CD4-positive, CD25-positive, alpha-beta regulatory T cell (primary cell): ENCODE measurements at places on chromosomes 2 and 18. TPM values are rescaled to one million over a fixed set of nuclear protein-coding genes. Genes with fewer than 3 reads are reported as not detected.
A peak's percentile ranks its signal among the peaks of the same experiment; 100 is the strongest.

The AQP4 gene
- total RNA-seq: not detected

The CDH20 gene
- 0.25 TPM for total RNA-seq

DNA sequence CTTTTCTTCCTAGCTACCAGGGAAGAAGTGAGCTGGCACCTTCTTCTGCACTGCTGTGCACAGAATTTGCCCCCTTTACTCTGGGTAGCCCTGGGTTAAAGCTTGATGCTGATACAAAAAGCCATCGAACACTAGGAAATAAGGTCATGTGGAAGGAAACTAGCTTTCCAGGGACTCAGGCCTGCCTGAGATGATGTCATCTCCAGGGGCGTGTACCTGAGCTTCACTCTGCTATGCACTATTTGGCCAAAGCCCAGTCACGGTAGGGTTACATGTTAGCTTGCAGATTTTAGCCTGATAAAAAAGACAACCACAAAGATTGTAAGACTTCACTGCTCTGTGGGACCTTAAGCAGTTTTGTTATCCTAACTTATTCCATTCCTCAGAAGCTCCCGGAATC is 20.4 kb downstream of the EDAR start:
- H3K27ac ChIP-seq: no peak overlapping the region
- no peaks in the 10 kb centered on the region for H3K27me3 ChIP-seq
- H3K36me3 ChIP-seq: no peaks in the 10 kb centered on the region
- peaks cover 25% of the 10 kb centered on the region for H3K4me1 ChIP-seq

GRCh38 chr18:49742316-49743116 is 70.8 kb downstream of the ACAA2 start:
- no peak overlapping the region for H3K4me3 ChIP-seq
- H3K4me1 ChIP-seq: no peaks in the 10 kb centered on the region
- H3K27ac ChIP-seq: no peak overlapping the region
- H3K36me3 ChIP-seq: no peaks in the 10 kb centered on the region
- H3K27me3 ChIP-seq: peaks cover 4% of the 10 kb centered on the region

DNA sequence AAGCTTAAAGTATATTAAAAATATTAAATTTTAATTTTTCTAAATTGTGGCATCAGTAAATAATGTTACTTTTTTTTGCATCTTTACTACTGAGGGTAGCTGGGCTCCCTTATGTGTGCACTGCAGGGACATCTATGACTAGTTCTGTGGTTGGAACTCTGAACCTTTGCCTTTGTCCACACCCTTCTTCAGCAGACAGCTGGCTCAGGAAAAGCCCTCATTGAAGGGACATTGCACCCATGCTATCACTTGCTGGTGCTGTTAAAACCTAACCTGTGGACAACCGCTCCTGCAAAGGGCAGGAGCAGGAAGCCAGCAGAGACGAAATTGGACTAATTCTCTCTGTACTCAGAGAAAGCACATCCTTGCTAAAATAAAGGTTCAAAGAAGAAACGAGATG is 30.1 kb downstream of the MOCOS start:
- H3K4me3 ChIP-seq: no peak overlapping the region
- no peaks in the 10 kb centered on the region for H3K27me3 ChIP-seq
- DNase-seq: no peak
- no peaks in the 10 kb centered on the region for H3K36me3 ChIP-seq

The FAP gene
- not detected for total RNA-seq

DNA sequence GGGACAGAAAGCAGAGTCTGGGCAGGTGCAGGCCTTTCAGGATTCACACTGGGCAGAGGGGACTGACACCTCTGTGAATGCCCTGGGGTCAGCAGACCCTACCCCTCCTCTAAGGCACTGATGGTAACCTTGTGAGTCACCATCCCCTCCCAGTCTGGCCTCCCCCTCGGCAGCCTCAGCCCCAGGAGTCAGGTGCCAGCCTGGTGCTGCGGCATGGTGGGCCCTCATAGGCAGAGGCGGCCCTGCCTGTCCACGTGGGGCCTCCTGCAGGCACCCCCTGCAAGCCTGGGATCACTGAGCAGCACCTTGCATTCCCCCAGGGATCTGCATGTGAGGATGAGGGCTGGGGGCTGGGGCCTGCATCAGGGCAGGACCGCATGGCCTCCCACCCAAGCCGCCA is 4.8 kb upstream of the GPR17 start:
- peak overlapping the region; percentile 66 for H3K27ac ChIP-seq
- DNase-seq: no peak
- H3K36me3 ChIP-seq: no peaks in the 10 kb centered on the region
- H3K27me3 ChIP-seq: no peaks in the 10 kb centered on the region

- no peak overlapping the region for H3K27ac ChIP-seq
- no peaks in the 10 kb centered on the region for H3K36me3 ChIP-seq
- no peaks in the 10 kb centered on the region for H3K4me1 ChIP-seq
- DNase-seq: no peak
- H3K4me3 ChIP-seq: no peak overlapping the region
These were observed 16.2 kb downstream of the C2orf76 start for GRCh38 chr2:119350311-119350998.

DNA sequence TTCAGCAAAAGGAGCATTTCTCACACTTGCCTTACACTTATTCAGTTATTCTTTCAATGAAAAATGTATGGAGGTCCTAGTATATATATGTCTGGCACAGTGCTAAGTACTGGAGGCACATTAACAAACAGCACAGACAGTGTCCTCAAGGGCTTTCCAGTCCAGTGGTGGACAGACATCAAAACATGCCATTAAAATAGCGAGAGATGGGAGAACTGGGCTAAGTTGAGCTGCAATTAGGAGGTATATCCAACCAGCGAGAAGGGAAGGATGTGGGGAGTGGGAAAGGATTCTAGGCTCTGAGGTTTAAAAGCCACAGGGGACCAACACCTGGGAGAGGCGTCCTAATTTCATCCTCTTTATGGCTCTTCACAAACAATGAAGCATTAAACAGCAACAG is 127.5 kb upstream of the TTC39C start:
- no peaks in the 10 kb centered on the region for H3K27me3 ChIP-seq
- no peak for DNase-seq
- peaks cover 10% of the 10 kb centered on the region for H3K4me1 ChIP-seq
- H3K4me3 ChIP-seq: no peak overlapping the region
- H3K36me3 ChIP-seq: no peaks in the 10 kb centered on the region

DNA sequence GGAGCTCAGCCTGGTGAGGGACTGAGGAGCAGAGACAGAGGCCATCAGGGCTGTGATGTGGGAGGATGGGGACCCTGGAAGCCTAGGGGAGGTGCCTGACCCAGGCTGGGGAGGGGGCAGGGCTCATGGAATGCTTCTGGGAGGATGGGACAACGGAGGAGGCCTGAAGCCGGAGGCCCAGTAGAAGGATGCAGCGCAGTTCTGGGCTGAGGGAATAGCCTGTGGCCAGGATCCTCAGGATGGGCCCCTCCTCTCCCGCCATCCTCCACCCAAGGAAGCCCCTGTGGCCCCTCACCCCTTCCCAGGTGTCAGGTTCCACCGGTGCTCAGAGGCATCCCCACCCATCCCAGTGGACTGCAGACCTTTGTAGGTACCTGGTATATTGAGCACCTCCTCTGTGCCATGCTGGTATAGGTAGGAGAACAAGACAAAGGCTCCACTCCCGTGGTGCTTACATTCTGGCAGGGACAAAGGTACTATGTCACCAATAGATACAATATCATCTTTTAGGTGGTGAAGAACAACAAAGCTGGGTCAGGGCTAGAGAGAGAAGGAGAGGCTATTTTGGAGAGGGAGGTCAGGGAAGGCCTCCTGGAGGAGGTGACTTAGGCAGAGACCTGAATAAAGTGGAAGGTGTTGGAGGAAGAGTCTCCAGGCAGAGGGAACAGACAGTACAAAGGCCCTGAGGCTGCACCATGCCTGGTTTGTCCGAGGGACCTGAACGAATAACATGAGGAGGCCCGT is 2.7 kb downstream of the ZAP70 start:
- no peaks in the 10 kb centered on the region for H3K27me3 ChIP-seq
- peak overlapping the region; percentile 93 for H3K4me3 ChIP-seq
- peaks cover 89% of the 10 kb centered on the region for H3K4me1 ChIP-seq
- H3K27ac ChIP-seq: peak overlapping the region; percentile 92
- no peak for DNase-seq

GRCh38 chr2:67919490-67919889 is 143.3 kb downstream of the C1D start:
- no peak overlapping the region for H3K4me3 ChIP-seq
- no peak overlapping the region for H3K27ac ChIP-seq
- H3K36me3 ChIP-seq: no peaks in the 10 kb centered on the region

- H3K36me3 ChIP-seq: no peaks in the 10 kb centered on the region
- H3K27ac ChIP-seq: no peak overlapping the region
- no peak overlapping the region for H3K4me3 ChIP-seq
- no peaks in the 10 kb centered on the region for H3K27me3 ChIP-seq
These were observed 245.6 kb upstream of the CDH2 start for GRCh38 chr18:28422577-28422976.

The TMEM200C gene
- total RNA-seq: not detected

DNA sequence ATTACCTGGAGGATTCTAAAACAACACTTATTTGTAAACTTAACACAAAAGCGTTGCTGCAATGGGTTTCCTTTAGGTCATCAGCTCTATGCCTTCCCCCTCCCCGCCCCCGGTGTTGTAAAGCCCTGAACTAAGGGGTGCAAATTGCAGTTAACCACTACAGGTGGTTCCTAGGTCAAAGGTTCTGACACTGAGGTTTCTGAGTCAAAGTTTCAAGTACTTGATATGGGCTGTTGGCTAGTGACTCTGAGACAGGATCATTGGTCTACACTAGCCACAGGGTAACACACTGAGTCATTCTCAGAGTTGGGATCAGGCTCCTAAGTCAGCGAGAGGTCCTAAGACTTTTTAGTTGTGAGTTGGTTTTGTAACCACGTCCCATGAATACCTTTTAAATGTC is 15.4 kb downstream of the IL1B start:
- no peaks in the 10 kb centered on the region for H3K36me3 ChIP-seq
- no peak overlapping the region for H3K27ac ChIP-seq
- no peaks in the 10 kb centered on the region for H3K27me3 ChIP-seq
- no peak overlapping the region for H3K4me3 ChIP-seq

The CRIM1 gene
- 2.7 TPM for total RNA-seq

GRCh38 chr18:74040008-74040407 is 107.6 kb downstream of the FBXO15 start:
- H3K27me3 ChIP-seq: no peaks in the 10 kb centered on the region
- no peaks in the 10 kb centered on the region for H3K4me1 ChIP-seq
- H3K4me3 ChIP-seq: no peak overlapping the region
- H3K27ac ChIP-seq: no peak overlapping the region

DNA sequence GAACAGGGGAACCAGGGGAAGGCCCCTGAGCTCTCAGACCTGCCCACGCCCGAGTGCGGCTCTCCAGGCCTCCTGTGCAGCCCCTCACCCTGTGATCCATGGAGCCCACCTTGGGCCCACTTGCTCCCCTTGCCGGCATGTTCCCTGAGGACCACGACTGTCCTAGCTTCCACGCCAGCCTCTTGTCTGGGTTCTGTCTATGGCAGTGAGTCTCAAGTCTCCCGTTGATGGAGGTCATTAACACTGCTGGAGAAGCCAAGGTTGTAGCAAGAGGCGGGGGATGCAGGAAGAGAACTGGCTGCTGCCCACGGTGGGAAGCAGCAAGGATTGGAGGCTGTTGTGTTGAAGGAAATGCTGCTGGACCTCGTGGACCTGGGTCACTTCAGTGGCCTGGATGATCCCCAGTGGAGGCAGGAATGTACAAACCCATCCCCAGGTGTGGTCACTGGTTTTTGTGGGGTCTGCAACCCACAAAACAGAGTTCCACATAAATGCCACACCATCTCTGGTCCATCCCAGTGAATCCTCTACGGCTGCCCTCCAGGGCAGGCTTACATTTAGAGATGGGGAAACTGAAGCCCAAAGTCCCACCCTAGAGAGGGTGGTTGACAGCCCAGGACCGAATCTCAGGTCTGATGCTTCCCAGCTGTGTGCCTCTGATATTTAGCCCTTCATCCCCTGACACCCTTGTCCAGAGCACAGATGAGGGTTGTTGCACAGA is 150.3 kb downstream of the NDUFA10 start:
- H3K4me3 ChIP-seq: no peak overlapping the region
- H3K36me3 ChIP-seq: no peaks in the 10 kb centered on the region
- H3K27me3 ChIP-seq: no peaks in the 10 kb centered on the region
- H3K4me1 ChIP-seq: no peaks in the 10 kb centered on the region
- H3K27ac ChIP-seq: no peak overlapping the region
- no peak for DNase-seq

DNA sequence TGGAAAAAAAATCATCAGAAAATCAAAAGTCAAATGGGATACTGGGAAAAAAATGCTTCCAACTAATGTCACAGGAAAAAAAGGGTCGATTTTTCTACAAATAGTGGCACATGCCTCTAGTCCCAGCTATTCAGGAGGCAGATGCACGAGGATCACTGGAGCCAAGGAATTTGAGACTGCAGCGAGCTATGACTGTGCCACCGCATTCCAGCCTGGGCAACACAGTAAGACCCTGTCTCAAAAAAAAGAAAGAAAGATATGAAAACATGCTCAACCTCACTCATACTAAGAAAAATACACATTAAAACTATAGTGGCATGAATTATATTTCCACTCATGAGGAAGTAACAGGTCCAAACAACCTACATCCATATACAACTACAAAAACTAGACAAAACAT is 17.9 kb downstream of the MEMO1 start:
- H3K4me3 ChIP-seq: no peak overlapping the region
- H3K27me3 ChIP-seq: no peaks in the 10 kb centered on the region
- no peak overlapping the region for H3K27ac ChIP-seq
- no peaks in the 10 kb centered on the region for H3K36me3 ChIP-seq
- H3K4me1 ChIP-seq: peaks cover 18% of the 10 kb centered on the region

DNA sequence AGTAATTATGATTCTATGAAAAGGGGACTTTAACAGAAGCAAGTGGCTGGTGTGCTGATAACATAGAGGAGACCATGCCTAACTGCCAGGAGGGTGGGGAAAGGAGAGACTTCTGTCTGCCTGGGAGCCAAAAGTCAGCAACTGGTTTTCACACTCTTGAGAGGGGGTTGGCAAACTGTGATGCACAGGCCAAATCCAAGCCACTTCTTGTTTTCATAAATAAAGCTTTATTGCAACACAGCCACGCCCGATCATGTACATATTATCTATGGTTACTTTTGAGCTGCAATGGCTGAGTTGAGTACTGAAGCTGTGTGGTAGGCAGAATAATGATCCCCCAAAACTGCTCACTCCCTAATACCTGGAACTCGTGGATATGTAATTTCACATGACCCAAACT is 208.4 kb downstream of the LNPK start:
- H3K27ac ChIP-seq: no peak overlapping the region
- DNase-seq: no peak
- H3K4me3 ChIP-seq: no peak overlapping the region

The EFHD1 gene
- total RNA-seq: 1.3 TPM

The C2orf66 gene
- total RNA-seq: not detected
